ENCODE measurements at places on chromosomes 2 and 18. TPM values are rescaled to one million over a fixed set of nuclear protein-coding genes. Genes with fewer than 3 reads are reported as not detected.

DNA sequence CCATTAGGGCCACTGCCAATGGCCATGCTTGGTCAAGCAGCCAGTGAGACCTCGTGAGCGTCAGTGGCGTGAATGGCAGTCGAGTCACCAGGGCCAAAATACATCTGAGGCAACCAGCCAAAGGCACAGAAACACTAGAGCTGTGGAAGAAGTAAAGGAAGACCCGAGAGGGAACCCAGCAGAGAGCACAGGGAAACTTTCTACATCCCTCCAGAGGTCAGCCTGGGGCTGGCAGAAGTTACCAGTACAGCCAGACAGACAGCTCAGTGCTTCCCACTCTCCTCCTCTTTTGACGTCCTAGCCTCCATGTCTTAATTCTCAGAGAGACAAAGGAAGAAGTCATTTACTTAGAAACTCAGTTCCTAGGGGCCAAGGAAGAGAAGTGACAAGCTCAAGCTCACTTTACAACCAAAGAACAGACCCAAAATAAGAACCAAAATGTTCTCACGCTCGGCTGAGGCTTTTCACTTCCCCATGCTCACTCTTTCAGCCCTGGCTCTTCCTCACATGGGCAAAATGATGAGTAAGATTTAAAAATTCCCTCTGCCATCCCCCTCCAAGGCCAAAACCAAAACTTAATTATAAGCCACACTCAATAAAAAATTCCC lies 8.7 kb downstream of the CYRIA start:
- DNase-seq: no peak

DNA sequence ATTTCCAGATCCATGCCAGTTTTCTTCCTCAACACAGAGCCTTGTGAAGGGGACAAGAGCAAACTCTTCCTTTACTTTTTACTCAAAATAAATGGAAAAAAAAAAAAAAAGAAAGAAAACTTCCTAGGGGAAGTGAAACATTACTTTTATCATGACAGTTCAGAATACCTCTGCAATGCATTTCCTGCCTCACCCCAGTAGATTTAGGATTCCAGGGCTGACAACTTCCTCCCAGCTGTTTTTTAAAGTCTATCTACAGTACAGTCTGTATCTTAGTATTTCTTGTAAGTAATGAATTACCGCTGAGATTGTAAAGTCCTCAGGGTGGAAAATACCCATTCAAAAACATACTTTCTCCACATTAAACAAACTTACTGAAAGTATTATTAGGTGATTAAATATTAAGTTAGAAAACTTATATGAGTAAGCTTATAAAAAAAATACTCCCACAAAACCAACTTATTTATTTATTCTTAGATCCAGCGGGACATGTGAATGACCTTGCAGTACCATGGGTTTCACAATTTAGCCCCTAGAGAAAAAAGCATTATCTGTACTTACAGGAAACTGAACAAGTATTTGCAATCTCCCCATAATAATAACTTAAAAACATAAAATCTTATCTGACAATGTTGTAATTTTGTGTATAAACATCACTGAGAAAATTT lies 117.7 kb downstream of the RBMS1 start:
- no peak for DNase-seq

GRCh38 chr2:65022189-65022588 lies 33.0 kb downstream of the SLC1A4 start:
- DNase-seq: no peak

GRCh38 chr2:70083344-70084156 lies 3.7 kb upstream of the PCBP1 start:
- DNase-seq: peak; percentile 83

DNA sequence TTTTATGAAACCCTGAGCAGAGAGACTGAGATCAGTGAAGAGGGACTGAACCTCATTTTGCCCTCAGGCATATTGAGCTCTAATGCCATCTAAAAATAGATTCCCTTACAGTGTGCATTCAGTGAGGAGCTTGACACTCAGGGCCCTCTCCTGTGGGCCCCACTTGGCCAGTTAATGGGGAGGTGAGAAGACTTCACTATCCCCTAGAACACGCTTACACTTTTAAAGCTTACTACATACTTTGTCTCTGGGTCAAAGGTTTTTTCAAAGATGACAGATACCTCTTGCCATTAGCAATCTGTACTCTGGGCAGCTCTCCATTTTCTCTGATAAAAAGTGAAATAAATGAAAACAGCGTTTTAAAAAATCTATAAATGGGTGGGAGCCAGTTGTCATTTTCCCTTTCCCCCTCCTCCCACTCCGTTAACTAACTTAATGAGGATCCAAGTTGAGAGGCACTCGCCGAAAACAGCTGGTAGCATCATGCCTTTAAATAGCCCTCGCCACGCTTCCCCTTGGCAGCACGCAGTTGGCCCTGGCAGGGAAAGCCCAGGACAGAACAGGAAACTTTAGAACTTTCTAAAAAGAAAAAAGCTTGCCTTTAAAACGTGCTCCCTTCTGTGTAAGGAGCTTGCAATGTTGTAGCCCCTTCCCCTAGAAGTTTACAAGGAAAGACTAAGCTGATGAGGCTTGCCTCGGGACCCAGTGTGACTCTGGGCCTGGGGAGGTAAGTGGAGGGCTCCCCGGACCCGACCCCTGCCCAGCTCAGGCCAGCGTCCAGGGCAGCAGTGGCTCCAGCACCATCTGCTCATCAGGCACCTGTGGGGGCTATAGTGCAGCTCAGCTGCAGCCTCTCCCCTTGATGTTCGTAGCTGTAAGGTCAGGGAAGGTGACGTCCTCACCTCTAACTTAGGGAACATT lies 58.8 kb upstream of the FOSL2 start:
- DNase-seq: no peak

GRCh38 chr18:10916865-10917264 lies 232.5 kb downstream of the PIEZO2 start:
- DNase-seq: no peak

Gene TBC1D8
- 44.0 TPM for total RNA-seq

Gene TMEM247
- not detected for total RNA-seq
